ENCODE measurements at places on chromosomes 2 and 18.
A peak's percentile ranks its signal among the peaks of the same experiment; 100 is the strongest.

- no peak for DNase-seq
Observed at GRCh38 chr18:41881285-41881684, 73.7 kb upstream of the PIK3C3 start.

DNA sequence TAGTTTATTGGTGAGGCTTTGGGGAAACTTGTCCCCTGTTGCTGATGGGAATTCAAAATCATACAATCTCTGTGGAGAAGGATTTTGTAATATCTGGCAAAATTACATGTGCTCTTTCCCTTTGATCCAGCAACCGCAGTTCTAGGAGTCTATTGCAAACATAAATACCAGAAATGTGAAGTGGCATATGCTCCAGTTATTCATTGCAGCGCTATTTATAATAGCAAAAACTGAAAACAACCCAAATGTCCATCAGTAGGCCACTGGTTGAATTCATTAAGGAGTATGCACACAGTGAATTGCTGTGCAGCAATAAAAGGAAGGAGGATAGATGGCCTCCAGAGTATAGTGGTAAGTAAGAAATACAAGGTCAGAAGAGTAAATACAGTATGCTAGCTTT is 76.5 kb downstream of the HNRNPLL start:
- no peak for DNase-seq

DNA sequence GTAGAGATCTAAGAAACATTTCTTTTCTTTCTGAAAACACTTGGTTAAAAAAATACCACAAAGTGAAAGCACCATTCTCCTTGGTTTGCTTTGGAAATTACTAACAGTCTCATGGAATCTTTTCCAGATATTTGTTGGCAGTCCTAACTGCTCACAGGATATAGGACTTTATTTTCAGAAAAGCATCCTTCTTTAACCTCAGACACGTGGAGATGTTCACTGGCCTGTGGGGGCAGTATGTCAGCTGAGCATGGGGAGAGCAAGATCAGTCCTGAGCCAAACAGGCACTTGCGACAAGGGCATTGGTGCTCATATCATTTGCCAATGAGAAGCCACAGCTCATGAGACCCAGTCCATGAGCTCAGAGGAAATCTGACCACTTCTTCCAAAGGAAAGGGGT is 371.9 kb downstream of the NBAS start:
- no peak for DNase-seq

DNA sequence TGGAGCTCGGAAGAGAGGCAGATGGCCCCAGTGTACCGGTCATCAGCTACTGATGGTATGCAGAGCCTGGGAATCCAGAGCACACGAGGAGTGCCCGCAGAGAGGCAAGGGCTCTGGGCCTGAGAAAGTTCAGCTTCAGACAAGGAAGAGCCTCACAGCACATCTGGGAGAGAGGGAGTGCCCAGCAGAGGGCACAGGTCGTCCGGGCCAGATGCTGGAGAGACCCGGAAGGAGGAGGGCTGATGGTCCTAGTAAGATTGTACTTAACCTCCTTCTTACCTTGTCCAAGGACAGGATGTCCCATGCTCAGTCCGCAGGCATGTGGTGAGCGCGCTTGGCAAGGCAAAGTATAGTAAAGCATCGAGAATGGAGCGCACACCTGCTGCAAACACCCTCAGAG is 24.4 kb upstream of the CHMP1B start:
- no peak for DNase-seq

- DNase-seq: no peak
Observed at GRCh38 chr18:36534154-36534688, 236.7 kb downstream of the FHOD3 start.

- DNase-seq: no peak
Observed at GRCh38 chr2:221553333-221553732, 18.8 kb downstream of the EPHA4 start.

GRCh38 chr2:55277310-55277709 is 8.3 kb upstream of the MTIF2 start:
- no peak for DNase-seq

- DNase-seq: no peak
Observed at GRCh38 chr18:30271716-30272115, 770.8 kb downstream of the DSC3 start.

- no peak for DNase-seq
Observed at GRCh38 chr2:37637985-37638384, 33.5 kb downstream of the CDC42EP3 start.

DNA sequence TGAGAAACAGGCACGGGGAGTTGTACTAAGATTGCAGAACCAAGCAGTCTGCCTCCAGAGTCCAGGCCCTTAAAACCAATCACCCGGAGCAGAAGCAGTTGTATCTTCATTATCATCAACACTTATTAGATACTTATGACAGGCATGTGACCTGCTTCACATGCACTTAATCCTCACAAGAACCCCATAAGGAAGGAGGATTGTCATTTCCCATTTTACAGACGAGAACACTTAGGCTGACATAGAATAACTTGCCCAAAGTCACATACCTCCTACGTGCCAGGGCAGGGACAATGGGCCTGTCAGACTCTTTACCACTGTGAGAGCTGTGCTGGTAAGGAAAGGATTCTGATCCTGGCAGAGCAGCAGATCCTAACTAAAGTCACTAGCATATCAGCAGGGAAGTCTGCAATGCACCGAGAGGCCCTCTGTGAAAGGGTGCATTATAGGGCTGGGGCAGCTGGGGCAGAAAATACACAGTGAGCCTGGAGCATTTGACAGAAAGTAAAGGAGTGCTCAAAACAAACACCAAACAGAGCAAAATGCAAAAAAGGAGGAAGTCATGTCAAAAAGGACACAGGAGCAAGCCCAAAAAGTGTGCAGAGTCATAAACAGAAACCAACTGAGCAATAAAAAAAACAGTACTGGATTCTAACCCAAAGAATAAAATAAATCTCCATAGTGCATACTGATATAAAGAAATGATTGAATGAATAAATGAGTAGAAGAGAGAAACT is 55.9 kb upstream of the SP3 start:
- no peak for DNase-seq

- no peak for DNase-seq
Observed at GRCh38 chr2:181848261-181848886, 43.2 kb upstream of the ITPRID2 start.

GRCh38 chr2:160257041-160257742 is 57.1 kb upstream of the ITGB6 start:
- DNase-seq: no peak

- no peak for DNase-seq
Observed at GRCh38 chr18:48751727-48752468, 198.9 kb downstream of the SMAD7 start.

DNA sequence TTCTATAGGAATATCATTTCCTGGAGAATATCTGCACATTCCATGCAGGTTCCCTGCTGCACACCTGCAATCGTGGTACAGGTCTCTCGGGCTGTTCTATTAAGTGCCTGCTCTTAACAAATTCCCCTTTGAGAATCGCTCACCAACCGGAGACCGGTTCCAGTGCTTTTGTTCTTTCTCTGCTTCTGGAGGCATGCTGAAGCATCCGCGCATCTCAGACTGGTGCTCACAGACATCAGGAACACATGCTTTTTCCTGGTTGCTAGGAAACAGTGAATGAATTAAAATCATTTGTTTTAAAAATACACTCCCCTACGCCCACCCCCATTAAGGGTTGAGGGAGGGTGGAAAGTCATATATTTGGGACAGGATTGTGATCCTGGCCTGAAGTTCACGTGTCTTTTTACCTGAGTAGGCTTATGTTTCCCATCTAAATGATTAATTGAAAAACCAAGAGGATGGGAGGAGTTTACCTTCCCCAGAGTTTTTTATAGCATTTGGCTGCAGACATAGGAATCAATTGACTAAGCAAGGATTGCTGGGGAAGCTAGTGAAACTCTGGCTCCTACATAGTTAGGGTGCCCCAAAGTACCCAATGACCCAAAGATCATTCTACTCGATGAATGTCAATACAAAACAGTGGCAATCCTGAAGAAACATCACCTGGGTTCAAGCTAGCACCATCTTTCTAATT is at the start of gene C2orf80:
TSS of gene C2orf80 (minus strand) at position 221 of the 694 bp plus-strand sequence. CDS start 3,044 bp downstream, outside the sequence.
- DNase-seq: no peak

- DNase-seq: no peak
Observed at GRCh38 chr2:64442277-64442676, 11.7 kb upstream of the LGALSL start.

- no peak for DNase-seq
Observed at GRCh38 chr2:241871538-241872312, 2.2 kb downstream of the RTP5 start.

DNA sequence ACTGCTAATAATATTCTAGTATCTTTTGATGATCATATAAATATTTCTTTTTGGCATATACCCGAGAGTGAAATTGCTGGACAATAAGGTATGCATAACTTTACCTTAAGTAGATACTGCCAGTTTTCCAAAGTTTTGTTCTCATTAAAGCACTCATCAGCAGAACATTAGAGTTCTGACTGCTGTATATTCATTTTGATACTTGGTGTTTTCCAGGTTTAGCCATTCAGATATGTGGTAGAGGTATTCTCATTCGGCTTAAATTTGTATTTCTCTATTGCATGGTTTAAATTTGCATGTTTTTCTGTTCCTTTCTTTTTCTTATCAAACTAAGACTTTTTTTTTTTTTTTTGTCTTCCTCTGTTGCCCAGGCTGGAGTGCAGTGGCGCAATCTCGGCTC is 18.2 kb downstream of the CYBRD1 start:
- DNase-seq: no peak

DNA sequence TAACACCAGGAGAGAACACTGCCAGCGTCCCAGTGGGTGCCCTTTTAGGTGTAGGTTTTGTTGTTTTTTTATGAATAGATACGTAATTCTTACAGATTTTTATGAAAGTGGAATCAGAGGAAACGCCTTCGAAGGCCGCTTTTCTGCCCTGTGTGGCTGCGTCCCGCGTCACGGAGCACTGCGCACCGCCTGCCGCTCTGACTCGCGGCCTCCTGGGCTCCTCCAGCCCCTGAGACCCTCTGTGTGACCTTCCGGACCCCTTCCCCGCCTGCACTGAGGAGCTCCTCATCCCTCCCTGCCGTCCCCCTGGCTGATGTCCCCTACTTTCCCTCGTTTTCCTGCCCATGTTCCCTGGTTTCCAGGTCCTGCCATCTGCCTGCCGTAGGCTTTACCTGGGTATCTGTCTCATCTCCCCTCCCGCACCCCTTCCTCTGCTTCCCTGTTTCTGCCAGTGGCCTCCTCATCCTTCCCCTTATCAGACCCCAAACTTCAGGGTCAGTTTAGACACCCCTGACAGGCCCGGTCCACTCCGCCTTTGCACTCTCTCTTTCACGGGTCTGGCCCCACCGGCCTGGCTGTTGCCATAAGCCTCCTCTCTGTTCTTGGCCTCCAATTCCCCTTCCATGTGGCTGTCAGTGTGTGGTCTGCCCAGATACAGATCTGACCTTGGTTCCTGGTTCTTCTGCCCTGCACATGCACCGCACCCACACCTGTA is 32.7 kb downstream of the PDIA6 start:
- no peak for DNase-seq

GRCh38 chr18:79949697-79950487 is 1.6 kb downstream of the SLC66A2 start:
- DNase-seq: no peak

- no peak for DNase-seq
Observed at GRCh38 chr2:168478206-168478605, 22.1 kb downstream of the CERS6 start.

DNA sequence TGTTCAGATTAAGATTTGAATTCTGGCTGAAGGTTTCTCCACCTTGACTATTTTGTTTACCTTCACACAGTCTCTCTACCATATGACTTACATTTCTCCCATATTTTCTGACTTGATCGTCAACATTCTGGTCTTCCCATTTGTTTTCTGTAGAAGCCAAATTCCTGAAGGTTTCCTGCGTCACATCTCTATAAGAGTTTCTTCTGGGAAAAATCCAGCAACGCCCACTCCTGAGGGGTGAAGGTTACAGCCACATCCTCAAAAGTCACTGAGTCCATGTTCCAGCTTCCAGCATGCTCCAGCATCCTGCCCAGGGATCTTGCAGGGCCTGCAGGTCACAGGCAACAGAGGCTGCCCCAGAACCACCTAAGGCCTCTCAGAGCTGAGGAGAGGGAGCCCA is 47.5 kb downstream of the NBEAL1 start:
- no peak for DNase-seq

DNA sequence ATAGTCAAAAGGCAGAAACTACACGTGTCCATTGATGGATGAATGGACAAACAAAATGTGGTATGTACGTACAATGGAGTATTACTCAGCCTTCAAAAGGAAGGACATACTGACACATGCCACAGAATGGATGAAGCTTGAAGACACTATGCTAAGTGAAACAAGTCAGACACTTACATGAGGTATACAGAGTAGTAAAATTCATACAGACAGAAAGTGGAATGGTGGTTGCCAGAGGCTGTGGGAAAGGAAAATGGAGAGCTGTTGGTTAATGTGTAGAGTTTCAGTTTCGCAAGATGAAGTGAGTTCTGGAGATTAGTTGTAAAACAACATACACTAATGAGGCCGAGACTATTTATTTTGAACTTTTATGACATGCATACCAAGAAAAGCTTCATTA is 67.4 kb upstream of the EPB41L3 start:
- DNase-seq: no peak

GRCh38 chr2:98468621-98469236 is 24.1 kb downstream of the INPP4A start:
- DNase-seq: no peak

DNA sequence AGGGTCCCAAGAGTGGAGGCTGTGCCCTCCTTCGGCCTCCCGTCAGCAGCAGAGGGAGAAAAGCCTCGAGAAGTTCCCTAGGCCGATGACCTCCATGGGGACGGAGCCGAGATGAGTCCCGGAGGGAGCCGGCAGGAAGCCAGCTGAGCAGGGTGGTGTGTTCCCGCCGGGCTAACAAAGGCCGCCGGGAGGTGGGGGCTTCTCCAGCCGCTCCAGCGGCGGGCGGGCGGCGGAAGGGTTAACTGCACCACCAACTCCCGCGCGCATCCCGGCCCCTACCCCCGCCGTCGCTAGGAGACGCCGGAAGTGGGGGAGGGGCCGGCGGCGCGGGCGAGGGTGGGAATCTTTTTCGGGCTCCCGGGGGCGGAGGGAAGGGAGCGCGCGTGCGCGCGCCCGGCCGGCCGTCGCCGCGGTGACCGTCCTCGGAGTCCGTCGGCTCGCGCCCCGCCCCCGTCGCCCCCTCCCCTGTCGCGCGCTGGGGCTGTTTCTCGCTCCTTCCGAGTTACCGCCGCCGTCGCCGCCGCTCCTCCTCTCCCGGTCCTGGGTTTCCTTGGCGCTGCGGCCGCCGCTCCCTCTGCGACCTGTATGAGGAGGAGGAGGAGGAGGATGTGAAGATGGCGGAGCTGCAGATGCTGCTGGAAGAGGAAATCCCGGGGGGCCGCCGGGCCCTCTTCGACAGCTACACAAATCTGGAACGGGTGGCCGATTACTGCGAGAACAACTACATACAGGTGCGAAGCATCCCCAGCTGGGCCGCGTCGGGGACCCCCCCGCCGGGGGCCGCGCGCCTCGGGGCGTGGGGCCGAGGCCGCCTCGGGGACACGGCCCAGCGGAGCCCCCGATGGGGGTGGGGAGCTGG is at the start of gene ABI2:
TSS of gene ABI2 (plus strand) at position 494 of the 859 bp plus-strand sequence. CDS start at position 615, 121 bp downstream.
- DNase-seq: peak; percentile 68

DNA sequence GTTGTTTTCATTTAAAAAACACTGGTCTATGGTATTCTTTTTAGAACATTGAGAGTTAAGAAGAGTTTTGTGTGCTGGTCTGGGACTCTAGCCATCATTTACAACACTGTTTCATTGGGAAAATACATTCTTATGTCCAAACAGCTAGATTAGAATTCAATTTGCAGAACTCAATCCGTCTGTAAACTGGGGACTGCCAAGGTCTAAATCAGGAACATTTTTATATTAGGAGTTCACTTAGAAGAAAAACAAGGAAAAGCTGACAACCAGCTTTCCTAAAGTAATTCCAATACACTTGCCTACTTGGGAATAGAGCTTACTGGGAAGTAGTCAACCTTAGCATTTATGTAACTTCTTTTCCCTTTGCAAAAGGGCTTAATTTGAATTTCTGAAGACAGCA is 91.5 kb upstream of the RNF152 start:
- DNase-seq: no peak

All from NCI-H2029 (cell line).